Retina (tissue), 1 donor: ENCODE measurements at places on chromosomes 5 and 9.

DNA sequence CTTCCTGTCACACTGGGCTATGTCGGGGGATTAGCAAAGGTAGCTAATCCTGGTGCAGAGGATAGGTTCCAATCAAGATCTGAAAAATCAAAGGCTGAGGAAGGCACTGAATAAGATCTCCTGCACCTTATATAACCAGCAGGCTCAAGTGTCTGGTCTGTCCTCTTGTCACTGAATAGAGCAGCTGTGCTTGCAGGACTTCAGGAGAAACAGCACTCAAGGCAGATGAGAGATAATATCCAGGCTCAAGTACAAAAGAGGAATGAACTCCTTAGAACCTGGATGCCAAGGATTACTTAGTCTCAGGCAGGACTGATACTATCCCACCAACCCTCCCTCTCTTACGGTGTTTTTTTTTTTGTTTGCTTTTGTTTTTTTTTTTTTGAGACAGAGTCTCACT, 108.8 kb upstream of the LRRTM2 start:
- no peak for DNase-seq

DNA sequence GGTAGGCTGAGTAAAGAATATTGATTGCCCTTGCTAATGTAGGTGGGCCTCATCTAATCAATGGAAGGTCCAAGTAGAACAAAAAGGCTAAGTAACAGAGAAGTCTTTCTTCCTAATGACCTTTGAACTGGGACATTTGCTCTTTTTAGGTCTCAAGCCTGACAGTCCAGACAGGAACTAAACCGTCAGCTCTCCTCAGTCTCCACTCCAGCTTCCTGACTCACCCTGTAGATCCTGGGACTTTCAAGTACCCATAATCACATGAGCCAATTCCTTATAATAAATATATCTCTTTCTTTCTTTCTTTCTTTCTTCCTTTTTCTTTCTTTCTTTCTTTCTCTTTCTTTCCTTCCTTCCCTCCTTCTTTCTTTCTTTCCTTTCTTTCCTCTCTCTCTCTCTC, 479.5 kb upstream of the PAPPA start:
- DNase-seq, result no peak

GRCh38 chr5:166767858-166768257, 1523.6 kb upstream of the WWC1 start:
- peak; percentile 19 for DNase-seq

DNA sequence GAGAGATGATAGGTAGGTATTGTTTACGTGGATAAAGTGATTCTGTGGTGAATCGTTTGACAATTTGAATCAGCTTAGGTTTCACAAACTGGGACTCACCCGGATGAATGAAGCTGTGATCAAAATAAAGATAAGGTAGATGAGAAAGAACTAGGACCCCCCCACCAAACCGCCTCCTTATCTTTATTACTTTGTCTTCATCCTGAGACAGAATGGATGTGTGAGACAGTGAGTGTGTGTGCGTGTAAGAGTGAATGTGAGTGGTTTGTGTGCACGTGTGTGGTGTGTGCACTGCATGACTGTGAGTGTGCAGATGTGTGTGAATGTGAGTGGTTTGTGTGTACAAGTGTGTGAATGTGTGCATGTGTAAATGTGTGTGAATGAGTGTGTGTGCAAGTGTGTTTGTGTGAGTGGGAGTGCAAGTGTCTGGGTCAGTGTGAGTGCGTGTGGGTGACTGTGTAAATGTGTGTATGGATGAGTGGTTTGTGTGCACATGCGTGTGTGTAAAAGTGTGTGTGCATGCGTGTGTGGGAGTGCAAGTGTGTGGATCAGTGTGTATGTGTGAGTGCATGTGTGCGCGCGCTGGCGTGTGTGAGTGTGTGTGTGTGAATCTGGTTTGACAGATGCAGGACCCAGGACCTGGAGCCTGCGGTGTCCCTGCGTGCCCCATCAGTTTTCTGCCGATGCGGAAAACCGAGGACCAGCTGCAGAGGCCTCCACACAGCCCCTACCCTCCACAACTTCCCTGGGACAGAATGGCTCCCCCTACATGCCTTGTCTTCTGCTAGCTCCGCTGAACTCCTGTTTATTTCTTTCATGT, 11.4 kb upstream of the ENG start:
- DNase-seq, result no peak

GRCh38 chr9:72497447-72498046, 23.9 kb upstream of the TMC1 start:
- no peak for DNase-seq

DNA sequence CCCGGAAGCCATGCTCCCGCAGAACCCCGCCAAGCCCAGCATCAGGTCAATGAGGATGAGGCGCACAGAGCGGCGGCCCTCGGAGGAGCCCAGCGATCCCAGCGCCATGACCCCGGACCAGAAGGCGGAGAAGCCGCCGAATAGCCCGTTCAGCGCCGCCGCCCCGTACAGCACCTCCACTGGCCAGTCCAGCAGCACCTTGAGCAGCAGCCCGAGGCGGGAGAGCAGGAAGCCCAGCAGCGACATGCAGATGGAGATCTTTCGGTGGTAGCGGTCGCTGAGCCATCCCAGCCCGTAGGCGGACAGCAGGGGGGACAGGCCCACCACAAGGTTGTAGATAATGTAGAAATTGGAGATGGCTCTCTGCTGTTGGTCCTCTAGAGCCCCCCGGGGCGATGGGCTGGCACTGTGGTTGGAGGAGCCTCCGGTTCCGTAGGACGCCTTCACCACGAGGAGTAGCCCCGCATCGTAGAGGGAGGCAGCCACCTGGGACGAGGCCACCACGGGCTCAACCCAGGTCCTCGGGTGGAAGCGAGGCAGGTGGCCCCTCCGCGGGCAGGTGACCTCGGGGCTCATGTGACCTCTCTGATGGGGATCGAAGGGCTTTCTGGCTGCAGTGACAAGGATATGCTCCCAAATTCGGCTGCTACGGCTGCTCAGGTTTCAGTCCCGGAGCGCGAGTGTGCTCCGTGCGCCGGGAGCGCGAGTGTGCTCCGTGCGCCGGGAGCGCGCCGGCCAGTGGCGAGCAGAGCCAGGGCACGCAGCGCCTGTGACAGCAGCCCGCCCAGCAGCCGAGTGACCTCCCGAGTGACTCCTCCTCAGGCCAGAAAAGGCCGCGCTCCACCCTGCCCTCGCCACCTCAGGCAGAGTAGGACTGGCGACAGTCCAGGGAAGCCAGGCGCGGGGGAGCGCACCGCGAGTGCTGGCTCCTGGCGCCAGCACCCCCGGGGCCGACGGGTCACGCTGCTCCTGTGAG, at the start of gene SLC46A2:
TSS of gene SLC46A2 (minus strand) at position 771 of the 976 bp plus-strand sequence. CDS start at position 576, 195 bp downstream.
- peak; percentile 65 for DNase-seq

DNA sequence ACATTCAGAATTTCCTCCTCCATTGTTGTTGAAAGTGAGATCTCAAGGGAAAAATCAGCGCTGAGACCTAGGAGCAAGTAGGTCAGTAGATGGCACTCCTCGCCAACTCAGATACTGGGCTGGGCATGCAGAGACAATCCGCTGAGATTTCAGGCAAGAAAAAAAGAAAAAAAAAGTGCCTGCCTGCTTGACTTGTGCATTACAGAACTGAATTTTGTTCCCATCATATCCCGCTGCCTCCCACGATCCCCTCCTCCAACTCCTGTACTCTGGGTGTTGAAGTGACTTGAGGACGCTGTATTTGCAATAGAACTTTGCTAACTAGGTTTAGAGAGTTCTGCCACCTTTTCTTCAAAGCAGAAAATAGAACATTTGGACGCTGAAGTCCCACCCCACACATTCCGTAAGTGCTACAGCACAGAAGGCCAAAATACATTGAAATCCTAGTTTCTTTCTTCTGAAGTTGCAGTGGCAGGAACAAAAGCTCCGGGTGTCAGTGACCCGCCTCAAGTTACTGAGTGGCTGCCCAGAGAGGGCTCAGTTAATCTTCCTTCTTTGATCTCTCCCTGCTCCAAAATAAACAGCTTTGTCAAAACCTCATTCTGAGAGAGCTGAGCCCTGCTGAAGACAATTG, 265.8 kb downstream of the MLLT3 start:
- DNase-seq, result peak; percentile 80

DNA sequence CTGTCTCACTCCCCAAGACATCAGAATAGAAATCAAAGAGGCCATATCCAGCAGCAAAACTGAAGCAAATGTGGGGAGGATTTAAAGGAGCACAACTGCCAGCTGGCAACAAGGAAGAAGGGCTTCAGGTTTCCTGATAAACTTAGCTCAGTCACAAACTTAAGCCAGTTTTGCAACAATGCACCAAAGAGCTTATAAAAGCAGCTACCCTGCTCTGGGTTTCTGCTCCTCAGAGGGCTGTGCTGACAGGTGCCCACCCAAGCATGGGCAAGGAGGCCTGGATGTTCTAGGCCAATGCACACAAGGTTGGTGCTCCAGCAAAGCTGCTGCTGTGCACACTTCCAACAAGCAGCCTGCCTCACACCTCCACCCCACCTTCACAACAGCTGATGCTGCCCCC, 132.9 kb downstream of the SIL1 start:
- no peak for DNase-seq

DNA sequence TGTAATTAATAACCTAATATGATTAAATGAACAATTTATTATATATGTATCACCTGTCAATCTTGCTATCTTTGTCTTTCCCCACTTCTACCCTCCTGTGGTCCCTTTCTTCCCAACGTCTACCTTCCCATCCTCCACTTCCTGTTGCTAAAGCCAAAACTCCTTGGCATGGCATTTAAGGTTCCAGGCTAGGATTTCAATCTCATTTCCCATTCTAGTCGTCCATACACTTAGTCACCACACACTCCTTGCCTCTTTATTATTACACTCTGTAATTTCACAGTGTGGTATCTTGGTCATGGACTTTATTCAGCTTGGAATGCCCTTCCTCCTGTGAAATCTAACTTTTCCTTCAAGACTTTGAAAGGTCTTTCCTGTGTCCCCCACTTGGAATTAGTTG, 115.3 kb downstream of the SEMA6A start:
- DNase-seq, result no peak

GRCh38 chr9:125759764-125760129, 12.6 kb downstream of the PBX3 start:
- DNase-seq, result peak; percentile 45

GRCh38 chr5:133226186-133226585, 174.4 kb downstream of the HSPA4 start:
- no peak for DNase-seq

DNA sequence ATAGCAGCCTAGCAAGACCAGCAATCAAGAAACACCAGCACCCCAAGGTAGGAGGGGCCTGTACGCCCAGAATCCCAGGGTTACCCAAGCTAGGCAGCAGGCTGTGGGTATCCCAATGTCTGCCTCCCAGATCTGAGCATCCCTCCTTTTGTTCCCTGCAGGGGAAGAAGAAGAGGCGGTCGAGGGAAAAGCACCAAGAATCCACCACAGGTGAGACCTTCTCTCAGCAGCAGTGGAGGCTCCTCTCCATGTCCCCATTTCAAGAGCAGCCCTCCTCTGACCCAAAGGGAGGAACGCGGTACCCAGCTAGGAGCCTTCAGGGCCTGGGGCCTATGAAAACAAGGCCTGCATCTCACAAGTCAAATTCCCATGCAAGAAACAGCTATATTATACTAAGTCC, 28.9 kb downstream of the TCF7 start:
- DNase-seq, result no peak

GRCh38 chr5:76196886-76197489, 113.8 kb downstream of the SV2C start:
- DNase-seq, result no peak

GRCh38 chr9:76603448-76603895, 144.5 kb downstream of the GCNT1 start:
- no peak for DNase-seq

DNA sequence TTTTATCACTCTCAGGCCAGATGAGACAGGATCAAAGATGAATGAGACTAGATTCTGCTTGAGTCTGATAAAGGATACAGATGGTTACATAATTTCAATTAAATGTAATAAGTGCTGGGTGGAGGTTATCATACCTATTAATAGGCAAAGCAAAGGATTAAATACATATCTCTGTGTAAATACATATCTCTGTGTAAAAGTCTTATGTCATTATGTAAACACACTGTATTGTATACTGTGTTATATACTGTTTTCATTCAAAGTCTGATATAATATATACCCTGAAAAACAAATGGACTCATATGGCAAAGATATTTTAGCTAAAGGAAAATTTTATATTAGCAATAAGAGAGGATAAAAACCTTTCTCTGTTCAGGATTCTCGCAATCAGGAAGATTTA, 605.8 kb upstream of the PTGER4 start:
- no peak for DNase-seq

DNA sequence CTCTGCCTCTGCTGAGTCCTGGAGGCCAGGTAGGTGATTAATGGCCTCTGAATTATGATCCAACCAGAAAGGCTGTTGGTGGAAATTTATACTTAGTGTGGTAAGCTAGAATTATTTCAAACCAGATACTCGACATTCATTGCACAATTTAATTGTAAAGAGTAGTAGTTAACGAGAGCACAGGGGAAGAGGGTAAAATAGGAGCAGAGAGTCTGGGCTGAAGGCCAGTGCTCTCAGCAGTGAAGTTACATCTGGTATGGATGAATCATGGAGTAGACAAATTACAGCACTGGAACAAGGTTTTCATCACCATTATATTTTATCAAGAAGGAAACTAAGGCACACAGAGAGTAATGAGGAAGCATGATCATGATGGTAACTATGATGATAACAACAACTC, 92.5 kb downstream of the TLR4 start:
- DNase-seq, result no peak

DNA sequence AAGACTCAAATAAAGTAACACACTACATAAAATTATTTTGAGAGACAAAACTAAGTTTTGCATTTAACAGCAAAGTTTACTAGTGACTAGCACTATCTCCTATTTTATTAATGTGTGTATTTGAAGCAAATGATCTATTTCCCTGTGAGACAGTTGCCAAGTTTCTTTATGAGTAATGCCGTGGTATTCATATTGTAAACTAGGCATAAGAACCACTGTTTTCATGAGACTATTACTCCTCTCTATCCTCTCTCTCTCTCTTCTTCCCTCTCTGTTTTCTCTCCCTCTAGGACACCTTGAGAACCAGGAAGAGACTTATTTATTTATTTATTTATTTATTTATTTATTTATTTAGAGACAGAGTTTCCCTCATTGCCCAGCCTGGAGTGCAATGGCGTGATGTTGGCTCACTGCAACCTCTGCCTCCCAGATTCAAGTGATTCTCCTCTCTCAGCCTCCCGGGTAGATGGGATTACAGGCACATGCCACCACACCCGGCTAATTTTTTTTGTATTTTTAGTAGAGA, 61.1 kb downstream of the MLANA start:
- no peak for DNase-seq

GRCh38 chr5:170297589-170298462, at the start of gene LCP2:
Gene LCP2, minus strand, starts transcription at chr5:170297777. Its CDS starts 166 bp downstream, at chr5:170297611.
- no peak for DNase-seq

- no peak for DNase-seq
Measured at GRCh38 chr5:172666251-172666650, 25.2 kb downstream of the NEURL1B start.

DNA sequence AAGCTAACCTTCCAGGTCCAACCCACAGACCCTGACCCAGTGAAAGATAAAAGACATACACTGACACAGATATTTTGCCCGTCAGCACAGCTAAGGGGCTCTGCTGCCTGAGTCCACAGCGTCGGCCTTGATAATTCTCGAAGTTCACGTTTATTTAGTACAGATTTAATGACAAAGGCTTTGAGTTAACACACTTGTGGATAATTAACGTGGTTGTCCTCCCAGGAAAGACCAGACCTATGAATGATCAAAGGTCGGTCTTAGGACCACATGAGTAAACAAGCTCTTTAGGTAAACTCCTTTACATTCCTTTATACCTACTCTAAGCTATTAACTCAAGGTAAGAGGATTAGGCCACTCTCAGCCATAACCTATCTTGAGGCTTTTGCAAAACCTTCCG, 11.3 kb upstream of the TEX10 start:
- no peak for DNase-seq

- DNase-seq, result no peak
Measured at GRCh38 chr9:93100276-93100636, 4.2 kb downstream of the CARD19 start.
